ENCODE measurements at places on chromosomes 6 and 20.

GRCh38 chr6:170017603-170018320, 266.3 kb downstream of the ERMARD start:
- no peak for DNase-seq

DNA sequence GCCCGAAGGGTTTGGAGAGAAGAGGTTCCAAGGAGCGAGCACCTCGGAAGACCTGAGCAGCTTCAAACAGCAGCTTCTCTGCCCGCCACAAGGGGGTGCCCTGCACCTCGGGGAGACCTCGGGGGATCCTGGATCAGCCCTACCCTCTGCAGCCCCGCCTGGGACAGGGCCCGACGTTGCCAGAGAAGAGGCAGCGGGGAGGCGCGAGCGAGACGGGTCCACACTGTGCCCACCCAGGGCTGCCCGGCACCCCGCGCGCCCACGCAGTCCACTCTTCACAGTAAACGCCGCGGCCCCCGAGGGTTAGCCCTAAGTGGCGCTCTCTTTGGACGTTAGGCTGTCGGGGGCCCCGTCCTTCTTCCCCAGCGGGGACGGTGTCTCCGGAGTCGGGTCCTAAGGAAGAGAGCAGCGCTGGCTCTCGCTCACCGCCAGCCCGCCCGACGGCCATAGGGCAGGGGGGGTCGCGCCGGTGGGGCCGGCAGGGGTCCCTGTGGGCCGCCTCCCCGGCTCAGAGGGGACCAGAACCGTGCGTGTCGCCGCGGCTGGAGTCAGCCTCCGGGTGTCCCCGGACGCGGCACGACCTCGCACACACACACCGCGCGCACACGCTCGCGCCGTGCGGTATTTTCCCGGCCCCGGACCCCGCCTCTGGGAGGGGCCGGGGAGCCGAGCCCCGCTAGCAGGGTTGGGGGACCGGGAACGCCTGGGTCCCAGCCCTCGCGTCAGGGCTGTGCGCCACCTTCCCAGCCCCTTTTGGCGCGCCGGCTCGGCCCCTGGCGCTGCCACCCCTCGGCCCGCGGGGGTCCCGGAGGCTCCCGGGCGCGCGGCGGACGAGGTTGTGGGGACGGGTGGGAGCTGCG, 929 bp downstream of the CDH22 start:
- peak; percentile 52 for DNase-seq

- no peak for DNase-seq
Observed at GRCh38 chr6:132520953-132521352, 8.0 kb upstream of the STX7 start.

DNA sequence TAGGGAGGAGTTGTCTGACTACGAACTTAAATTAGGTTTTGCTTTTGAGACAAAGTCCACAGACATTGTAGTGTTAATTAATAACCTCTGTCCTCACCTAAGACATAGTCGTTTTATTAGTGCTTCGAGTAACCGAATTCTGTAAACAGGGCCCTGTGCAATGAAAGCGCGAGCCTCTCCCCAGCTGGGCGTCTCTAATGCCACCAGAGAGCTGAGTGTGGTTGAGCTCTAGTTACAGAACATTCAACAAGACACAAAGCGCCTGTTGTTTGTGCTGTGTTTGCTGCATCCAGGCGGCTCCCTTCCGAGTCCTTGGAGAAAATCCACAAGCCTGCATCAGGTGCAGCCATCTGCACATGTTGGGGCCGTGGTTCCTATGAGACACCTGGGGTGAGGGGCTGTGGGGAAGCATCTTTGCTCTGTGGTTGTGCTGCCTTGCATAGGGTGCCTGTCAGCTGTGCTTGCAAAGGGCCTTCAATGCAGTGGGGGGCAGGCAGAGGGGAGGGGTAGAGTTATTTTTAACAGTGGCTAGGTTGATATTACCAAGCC, 63.9 kb downstream of the CD164 start:
- no peak for DNase-seq

- no peak for DNase-seq
Observed at GRCh38 chr6:22043284-22043962, 253.4 kb downstream of the PRL start.

GRCh38 chr6:122754191-122754731, 25.3 kb upstream of the FABP7 start:
- DNase-seq: no peak

DNA sequence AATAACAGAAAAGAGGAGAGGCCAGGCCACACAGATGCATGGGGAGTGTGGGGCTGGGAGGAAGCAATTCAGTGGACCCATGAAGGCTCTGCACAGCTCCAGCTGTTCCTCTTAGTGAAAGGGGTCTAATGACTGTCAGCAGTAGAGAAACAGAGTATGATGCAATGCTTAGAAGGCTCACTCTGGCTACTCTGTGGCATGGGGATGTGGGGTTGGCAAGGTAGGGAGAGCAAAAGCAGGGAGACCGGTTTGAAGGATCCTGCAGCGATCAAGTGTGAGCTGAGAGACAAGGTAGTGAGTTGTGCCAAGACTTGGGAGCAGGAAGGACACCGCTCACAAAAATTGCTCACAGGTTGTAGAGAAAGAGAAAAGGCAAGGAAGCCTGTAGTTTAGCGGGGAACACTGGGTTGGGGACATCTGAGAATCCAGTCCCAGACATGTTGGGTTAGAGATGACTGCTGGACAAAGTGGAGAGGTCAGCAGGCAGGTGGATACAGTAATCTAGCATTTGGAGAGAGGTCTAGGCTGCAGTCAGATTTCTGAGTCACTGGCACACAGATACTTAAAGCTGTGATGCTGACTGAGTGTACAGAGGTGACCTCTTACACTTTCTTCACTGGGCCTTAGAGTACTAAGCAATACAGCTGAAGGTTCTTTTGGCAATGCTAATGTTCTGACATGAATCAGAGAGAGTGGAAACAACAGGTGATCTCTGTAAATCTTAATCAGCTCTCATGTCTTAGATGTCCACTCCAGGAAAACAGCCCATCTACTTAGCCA, 27.1 kb downstream of the NAPB start:
- no peak for DNase-seq

DNA sequence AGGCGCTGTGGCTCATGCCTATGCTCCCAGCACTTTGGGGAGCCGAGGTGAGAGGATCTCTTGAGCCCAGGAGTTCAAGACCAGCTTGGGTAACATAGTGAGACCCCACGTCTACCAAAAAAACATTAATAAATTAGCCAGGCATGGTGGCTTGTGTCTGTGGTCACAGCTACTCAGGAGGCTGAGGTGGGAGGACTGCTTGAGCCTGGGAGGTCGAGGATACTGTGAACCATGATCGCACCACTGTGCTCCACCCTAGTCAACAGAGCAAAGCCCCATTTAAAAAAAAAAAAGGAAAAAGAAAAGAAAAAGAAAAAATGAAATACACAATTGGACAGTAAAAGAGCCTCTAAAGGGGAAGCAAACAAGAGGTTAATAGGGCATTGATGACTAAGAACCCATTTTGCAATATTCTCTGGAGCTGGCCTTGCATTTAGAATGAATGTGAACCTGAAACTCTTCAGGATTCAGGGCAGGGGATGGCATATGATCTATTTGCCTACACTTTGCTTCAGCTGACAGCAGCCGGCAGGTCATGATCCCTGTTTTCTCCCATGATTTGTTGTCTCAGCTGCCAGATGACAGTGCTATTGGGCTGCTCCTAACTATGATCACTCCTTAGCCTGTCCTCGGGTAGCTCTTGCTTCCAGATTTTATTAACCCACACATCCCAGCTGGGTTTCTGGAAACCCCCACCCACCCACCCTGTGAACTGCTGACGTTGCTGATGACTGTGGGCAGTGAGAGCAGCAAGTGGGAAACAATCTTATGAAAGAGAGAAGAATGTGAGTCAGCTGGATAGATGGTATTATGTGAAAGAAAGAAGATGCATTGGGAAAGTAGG, 83.8 kb upstream of the ELOVL5 start:
- no peak for DNase-seq

DNA sequence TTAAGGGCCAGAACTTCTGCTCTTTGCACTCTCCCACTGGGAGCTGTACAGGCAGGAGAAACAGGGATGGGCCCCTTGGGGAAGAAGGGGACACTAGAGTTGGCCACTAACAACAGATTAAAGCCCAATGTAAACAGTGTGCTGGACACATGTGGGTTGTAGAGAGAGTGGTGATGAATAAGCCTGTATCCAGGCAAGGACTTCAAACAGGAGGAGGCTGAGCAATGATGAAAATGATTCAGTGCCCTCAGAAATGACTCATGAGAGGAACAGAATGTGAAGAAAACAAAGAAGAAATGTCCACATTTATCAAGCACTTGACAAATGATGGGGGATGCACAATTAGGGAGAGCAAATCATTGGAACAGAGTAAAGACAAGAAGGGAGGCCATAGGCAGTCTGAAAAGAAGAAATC, 242.3 kb downstream of the TBX18 start:
- no peak for DNase-seq

GRCh38 chr6:72676995-72677394, 55.1 kb downstream of the KCNQ5 start:
- no peak for DNase-seq

DNA sequence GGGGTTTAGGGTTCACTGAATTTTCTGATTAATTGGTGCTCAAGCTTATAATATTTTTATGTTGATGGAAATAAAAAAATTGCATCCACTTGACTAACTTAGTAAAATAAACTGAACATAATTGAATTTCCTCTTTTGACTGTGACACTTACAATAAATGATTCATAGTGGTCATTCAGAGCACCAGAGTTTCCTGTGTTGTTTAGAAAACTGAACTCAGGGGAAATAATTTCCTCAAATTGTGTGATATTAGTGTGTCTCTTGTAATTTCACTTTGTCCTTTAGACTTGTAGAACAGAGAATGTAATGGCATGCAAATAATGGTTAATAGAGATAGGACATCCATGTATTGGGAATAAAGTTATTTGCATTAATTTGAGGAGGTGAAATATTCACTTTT, 319.7 kb upstream of the MAN1A1 start:
- no peak for DNase-seq

DNA sequence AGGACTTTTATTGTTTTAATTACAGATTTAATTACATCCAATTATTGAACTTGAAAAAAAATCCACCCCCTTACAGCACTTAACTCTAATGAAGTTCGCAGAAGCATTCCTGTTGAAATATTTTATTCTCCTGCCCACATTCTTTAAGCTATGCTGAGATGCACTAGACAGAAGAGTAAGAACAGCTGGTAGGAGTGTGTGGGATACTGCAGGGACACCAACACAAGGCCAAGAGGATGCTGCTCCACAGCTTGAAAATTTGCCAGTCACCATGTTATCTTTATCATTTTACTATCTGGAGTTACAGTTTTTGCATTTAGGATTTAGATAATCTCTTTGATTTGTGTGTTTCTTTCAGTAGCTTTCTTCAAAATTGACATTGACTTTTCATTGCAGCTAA, 180.7 kb downstream of the EPHA7 start:
- DNase-seq: no peak

GRCh38 chr6:34047913-34048867, 97.7 kb downstream of the GRM4 start:
- no peak for DNase-seq

GRCh38 chr6:141153563-141153962, 979.2 kb upstream of the GJE1 start:
- DNase-seq: no peak

DNA sequence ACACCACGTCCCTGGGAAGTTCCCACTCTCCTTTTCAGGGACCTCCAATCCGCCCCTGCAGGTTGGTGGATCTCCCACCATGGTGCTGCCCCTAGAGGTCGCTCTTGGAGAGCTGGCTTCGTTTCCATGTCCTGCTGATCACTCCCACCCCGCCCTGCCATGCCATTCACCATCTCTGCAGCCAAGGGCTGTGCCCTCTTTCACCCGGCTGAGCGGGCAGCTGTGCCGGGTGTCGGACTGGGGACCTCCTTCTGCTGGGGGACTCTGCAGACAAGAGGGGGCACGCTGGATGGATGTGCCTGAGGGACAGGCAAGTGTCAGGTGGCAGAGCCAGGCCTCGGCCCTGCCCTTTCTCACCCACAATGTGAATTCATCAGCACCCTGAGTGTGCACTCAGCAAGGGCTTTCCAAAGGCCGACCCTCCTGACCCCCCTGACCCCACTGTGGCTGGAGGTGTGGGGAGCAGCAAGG, 347.0 kb downstream of the CDH4 start:
- no peak for DNase-seq

DNA sequence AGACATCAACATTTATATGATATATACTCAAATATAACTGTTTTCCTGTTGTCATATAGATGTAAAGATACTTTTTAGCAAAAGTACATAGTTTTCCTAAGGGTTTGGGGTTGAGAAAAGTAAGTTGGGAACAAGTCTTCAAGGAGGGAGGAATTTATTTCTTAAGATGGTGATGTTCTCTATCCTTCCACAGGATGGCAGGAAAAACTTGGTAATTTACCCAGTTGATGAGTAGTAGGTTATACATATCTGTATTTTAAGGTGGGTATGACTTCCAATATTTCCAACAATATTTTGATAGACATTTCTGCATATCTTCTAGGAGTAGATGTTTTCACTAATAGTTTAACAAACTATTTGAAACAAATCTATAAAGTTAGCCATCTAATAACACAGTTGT, 254.4 kb downstream of the RIMS1 start:
- DNase-seq: no peak

DNA sequence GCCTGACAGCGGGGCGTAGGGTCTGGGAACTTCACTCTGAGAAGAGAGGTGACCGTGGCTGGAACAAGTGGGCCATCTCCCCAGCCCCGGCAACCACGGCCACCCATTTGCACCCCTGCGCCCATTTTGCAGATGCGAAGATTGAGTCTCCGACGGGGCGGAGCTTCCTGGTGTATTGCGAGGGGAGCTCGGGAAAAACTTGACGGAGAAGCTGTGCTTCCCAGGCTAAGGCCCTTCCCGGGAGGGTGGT, 653 bp downstream of the ZNF335 start:
- no peak for DNase-seq

DNA sequence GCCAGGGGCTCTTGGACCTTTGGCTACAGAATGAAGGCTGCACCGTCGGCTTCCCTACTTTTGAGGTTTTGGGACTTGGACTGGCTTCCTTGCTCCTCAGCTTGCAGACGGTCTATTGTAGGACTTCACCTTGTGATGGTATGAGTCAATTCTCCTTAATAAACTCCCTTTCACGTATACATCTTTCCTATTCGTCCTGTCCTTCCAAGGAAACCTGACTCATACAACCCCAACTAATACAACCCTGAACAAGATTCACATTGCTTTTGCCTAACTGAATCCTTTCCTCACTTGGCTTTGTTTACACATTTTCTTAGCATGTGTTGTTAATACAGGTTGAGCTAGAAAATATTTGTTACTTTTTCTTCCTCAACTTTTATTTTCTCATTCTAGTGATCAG, 21.9 kb downstream of the TBXT start:
- DNase-seq: no peak

DNA sequence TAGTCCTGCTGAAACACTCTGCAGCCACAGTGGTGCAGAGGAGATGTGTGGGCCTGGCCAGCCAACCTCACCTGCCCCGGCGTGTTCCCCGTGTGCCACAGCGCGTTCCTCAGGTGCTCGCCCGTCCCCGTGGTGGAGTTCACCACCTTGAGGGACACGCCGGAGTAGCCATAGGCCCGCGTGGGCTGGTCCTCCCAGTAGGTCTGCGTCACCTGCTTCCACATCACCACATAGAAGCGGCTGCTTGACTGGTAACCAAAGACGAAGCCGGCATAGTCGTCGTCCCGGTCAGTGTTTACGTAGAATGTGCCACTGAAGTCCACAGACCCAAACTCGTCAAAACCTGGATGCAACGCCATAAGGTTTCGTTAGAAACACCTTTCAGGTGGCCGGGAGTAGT, 31.5 kb downstream of the THBS2 start:
- DNase-seq: no peak

All from stimulated activated CD4-positive, alpha-beta T cell treated with anti-CD3 and anti-CD28 coated beads, TNF-alpha, amount 100 ng/mL, for 24 hours (primary cell).